ENCODE measurements at places on chromosomes 3 and 15.
A peak's percentile ranks its signal among the peaks of the same experiment; 100 is the strongest.

DNA sequence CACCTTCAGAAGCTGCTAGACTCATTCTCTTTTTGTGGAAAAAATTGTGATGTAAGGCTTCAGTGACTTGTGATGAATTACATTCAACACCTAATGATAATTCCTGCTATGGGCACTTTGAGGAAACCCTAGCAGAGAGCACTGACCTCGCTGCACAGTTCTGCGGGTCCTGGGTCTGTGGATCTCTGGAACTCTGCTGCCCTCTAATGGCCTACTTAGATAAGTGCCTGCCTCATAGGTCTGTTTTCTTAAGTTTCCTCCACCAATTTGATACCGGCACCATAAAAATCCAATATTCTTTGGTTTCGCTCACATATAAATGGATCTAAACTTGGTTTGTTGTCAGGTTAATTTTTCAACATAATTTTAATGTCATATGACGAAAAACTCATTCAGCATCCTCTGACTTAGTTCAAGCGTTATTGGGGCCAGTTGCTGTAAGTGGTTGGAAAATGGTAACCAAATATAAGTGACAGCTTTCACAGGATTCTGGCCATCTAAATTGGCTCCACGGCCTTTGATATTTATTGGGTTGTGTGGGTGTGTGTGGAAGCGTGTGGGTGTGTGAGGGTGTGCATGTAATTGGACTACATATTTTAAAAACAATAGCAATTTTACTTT is 10.4 kb downstream of the SLITRK3 start:
- DNase-seq: peak; percentile 70

- no peak for DNase-seq
Measured at GRCh38 chr3:36919439-36920160, 25.3 kb downstream of the TRANK1 start.

DNA sequence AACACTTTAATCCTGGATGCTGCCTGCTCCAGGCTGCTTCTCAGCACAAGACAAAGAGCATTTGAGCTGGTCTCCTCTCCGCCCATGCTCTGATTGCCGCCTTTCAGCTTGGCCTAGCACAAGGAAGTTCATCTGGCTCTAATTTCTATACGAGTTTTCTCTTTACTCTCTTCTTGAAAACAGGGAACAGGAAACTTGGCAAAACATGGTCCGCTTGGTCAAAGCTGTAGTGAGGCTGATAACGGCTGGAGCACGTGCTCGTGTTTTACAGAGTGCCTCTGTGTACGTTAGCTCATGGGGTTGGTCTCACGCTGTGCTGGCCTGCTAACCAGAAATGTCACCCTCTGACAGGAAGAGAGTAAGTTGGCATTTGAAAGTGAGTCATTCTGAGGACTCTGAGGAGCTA is 19.2 kb downstream of the RARRES1 start:
- DNase-seq: peak; percentile 91

DNA sequence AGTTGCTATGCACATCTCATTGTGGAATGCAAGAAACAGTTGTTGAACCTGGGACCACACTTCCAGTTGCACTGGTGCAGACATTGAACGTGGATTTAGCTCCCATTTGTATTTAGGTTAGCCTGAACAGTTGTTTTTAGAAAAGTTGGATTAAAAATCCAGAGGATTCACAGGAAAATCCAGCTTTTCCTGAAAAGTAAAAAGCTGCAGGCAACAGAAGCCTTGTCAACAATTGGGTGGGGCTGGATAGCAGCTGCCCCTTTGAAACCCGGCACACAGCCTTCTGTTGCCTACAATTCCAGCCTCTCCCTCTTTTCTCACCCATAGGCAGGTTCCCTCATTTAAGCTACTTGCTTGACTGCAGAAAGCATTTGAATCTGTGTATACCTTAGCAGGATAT is 165.3 kb upstream of the TBL1XR1 start:
- no peak for DNase-seq

DNA sequence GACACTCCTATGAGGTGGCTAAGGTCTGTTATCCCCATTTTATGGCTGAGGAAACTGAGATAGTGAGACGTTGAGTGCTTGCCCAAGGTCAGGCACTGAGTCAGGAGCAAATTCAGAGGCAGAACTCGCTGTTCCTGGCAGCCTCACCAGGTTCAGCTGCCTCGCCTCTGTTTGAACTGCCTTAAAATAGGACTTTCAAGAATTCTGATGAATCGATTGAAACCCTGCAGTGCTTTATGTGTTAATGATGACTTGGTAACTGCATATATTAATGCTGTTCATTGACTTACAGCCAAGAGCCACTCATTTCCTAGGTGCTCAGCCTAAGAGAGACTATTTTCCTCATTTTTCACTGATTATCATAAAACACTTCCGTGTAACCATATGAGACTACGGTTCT is 79.5 kb upstream of the BHLHE40 start:
- DNase-seq: no peak

GRCh38 chr15:60809375-60809774 is 330.4 kb upstream of the ICE2 start:
- DNase-seq: no peak

DNA sequence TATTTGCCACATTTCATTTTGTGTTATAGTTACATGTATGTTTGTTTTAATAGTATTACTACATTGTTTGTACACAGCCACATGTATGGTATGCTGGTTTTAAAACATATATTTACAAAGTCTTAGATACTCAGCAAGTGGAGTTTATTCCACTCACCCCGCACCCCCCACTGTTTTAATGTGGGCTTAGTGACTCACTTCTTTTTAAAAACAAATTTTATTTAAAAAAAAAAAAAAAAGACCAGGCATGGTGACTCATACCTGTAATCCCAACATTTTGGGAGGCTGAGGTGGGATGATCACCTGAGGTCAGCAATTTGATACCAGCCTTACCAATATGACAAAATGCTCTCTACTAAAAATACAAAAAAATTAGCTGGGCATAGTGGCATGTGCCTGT is 26.9 kb upstream of the TJP1 start:
- no peak for DNase-seq

GRCh38 chr3:183303690-183304089 is 50.6 kb downstream of the B3GNT5 start:
- DNase-seq: no peak

GRCh38 chr3:3305841-3306240 is 126.3 kb upstream of the CRBN start:
- DNase-seq: no peak

All from erythroblast (primary cell).